Activated CD4-positive, alpha-beta T cell treated with anti-CD3 and anti-CD28 coated beads for 36 hours (primary cell): ENCODE measurements at places on chromosomes 6 and 20.

GRCh38 chr6:123467392-123467791 is 169.4 kb downstream of the TRDN start:
- DNase-seq = no peak

DNA sequence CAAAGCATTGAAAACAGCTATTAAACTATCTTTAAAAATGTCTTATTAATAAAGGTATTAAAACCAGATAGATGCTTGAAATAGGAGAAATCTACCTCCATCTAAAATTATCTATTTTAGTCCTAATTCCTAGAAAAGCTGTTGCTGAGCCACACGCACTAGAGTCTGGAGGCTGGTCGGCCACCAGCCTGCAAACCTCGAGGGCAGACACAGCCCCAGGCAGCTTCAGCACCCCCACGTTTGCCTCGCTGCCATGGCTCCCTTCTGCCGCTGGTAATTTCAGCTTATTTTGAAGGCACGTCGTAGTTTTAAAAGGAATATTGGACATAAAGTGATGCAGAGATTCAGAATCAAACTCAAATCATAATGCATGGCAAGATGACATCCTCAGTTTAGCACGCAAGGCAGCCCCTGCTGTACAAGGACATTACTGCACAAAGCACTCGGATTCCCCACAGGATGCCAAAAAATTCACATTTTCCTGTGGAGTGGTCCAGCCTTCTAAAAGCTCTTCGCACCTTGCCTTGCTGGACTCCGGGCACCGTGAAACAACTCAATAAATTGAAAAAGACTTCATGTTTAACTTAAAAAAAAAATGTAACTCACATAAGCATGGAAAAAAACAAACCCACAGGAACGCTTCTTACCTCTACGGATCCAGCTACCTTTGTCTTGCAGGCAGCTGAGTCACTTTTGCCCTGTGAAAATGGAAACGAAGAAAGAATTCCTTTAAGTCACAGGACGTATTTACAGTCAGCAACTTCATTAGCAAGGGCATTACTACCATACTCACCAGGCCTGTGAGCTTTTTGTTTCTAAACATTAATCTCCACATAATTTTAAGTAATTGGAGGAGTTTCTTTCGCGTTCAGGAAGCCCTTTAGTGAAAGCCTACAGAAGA is 143.4 kb upstream of the RPS6KA2 start:
- no peak for DNase-seq

GRCh38 chr6:27863962-27864905 is 48.0 kb downstream of the OR2B2 start:
- DNase-seq = peak; percentile 63

- no peak for DNase-seq
Observed at GRCh38 chr20:56579301-56579710, 46.3 kb downstream of the FAM209B start.

DNA sequence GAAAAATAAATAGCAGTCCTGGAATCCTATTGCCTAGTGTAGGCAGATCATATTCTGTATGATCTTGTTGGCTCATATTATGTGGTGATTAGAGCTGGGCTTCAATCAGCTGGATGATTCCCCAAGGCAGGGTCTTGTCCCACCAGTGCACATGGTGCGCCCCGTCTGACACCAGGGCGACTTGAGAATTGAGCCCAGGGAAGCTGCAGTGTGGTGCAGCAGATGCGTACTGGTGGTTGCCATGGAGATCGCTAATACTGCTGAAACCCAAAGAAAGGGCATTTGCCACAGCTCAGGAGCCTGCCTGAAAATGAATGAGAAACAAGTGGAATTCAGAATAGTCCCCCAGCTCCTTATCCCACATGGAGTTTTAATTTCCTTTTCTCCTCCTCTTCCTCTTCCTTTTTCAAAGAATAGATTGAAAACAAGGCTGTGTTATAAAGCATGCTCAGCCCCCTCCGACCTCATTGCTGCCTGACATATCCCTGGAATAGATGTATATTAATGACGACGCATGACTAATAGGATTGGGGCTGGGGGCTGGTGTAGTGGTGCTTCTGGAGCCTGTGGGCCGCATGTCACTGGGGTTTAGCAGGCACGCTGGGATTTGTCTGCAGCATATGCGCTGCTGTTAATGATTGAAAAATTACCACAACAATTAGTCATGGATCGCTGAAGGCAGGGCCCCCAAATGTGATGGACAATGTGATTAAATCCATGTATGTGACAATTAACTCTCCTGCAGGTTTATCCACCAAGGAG is 210.5 kb downstream of the FARS2 start:
- DNase-seq = no peak
